Stimulated activated effector memory CD8-positive, alpha-beta T cell treated with anti-CD3 and anti-CD28 coated beads, Interleukin-12 subunit alpha, Interleukin-12 subunit beta, amount 100 ng/mL, for 72 hours (primary cell): ENCODE measurements at places on chromosomes 16 and 17.
A peak's percentile ranks its signal among the peaks of the same experiment; 100 is the strongest.

GRCh38 chr17:56594320-56595107 lies 1.0 kb downstream of the NOG start:
- DNase-seq: peak; percentile 10

GRCh38 chr16:610513-611381 lies 20.0 kb upstream of the WFIKKN1 start:
- peak; percentile 40 for DNase-seq

- DNase-seq: no peak
Measured at GRCh38 chr17:1999557-2000251, 25.4 kb downstream of the RTN4RL1 start.

GRCh38 chr16:8796469-8797363 lies 723 bp downstream of the TMEM186 start:
- no peak for DNase-seq

DNA sequence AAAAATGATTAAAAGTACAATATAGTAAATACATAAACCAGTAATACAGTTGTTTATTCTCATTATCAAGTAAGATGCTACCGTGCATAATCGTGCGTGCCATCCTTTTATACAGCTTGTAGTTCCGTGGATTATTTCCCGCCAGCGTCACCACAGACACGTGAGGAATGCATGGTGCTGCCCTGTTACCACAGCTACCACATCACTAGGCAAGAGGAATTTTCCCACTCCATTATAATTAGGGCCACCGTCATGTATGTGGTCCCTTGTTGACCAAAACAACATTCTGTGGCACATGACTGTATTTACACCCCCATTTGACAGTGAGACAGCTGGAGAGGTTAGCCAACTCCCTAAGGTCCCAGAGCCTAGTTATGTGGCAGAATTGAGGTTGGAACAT lies 30.5 kb upstream of the LGALS9 start:
- no peak for DNase-seq

DNA sequence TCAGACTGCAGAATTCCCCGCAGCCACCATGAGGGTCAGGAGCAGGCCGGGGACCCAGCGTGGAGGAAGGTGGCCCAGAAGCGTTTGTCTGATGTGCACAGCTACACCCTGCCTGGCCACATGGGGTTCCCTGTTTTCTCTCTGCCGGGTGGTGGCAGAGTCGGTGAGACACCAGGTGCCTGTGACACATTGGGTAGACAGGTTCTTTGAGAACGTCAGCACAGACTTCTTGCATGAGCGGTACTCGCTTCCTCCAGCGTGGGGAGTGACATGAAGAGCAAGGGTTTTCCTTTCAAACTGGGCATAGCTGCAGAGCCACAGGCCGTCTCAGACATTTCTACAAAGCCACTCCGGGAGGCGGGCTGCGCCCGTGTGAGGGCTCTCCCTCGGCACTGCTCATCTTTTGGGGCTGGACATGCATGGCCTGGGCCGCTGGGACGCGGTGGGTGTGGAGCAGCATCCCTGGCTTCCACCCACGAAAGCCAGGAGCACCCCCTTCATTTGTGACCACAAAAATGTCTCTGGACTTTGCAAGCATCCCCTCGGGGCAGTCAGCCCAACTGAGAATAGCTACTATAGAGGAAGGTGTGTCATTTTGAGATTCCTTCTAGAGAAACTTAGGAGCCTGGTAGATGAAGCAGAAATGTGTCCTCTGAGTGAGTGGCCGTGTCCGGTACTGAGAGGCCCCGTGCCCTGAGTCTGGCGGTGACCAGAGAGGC lies 26.0 kb downstream of the NME3 start:
- DNase-seq: no peak

- DNase-seq: no peak
Measured at GRCh38 chr16:67865318-67865717, 7.5 kb upstream of the EDC4 start.
